Activated CD4-positive, alpha-beta T cell treated with anti-CD3 and anti-CD28 coated beads, Interleukin-2, amount 50 U/mL, for 1 hour (primary cell): ENCODE measurements at places on chromosomes 6 and 20.

- DNase-seq: peak; percentile 42
Observed at GRCh38 chr6:166512567-166512966, 73.9 kb downstream of the RAMACL start.

GRCh38 chr20:7695051-7695495 is 245.2 kb downstream of the HAO1 start:
- no peak for DNase-seq

GRCh38 chr20:20489054-20489453 is 121.2 kb downstream of the INSM1 start:
- no peak for DNase-seq

DNA sequence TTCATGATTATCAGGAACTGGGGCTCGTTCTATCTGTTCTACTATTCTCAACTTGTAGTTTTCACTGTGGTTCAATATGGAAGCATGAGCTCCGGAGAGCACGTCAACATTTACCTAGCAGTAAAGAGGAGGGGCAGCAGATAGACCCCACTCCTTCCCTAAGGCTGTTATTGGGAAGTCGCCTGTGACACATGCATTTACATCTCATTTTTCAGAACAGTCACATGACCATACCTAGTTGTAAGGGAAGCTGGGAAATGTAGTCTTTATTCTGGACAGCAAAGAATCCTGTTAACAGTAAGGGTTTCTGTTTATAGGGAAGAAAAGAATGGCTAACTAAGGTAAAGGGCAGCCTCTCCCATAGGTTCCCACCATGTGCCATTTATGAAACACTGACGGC is 158.3 kb downstream of the ZFP64 start:
- DNase-seq: no peak

DNA sequence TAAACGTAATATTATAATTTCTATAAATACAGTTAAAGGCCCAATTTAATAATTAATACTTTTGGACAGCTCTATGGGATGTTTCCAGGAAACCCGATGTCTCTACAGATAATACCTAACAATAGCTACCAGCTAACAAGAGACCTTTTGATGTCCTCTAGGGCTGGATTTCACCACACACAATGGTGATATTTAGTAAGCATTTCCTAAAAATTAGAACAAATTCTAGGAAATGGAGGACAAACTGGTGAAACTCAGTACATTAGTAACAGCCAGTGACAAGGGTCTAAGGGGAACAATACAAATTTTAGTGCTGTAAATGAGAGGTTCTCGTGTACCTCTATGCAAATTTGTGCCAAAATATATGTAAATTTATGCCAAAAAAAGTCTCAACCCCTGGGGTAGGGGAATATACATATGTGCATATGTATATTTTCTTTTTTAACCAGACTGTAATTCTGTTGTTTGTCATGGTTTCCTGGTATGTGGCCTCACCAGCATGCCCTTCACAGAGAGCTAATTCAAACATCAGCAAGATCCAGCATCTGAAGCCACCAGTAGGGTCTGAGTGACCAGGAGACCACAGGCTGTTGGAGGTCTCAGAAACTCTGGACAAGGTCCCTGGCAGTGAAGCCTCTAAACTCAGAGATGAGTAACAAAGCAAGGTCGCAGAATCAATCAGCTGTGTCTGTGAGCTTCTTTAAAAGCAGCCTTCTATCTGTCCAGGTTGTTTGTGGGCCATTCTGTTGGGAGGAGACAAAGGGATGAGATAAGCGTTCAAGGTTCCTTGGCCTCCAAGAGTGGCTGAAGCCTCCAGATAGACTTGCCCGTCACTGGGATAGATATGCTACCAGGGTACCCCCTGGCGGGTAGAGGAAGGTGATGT is 235.1 kb upstream of the RREB1 start:
- no peak for DNase-seq

- DNase-seq: no peak
Observed at GRCh38 chr6:98286620-98287019, 547.8 kb upstream of the POU3F2 start.

DNA sequence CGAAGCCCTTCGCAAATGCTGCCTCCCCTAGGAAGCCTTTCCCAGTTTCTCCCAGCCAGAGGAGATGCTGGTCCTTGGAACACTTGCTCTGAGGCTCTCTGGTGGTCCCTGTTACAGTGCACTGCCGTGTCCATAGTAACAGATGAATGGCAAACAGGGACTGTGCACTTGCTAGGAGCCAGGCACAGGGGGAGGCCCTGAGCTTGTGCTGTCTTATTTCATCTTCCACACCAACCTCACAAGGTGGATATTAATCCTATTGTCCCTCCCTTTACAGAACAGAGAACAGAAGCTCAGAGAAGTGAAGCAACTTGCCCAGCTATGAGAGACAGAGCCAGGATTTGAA is 19.0 kb downstream of the SRC start:
- DNase-seq: no peak

DNA sequence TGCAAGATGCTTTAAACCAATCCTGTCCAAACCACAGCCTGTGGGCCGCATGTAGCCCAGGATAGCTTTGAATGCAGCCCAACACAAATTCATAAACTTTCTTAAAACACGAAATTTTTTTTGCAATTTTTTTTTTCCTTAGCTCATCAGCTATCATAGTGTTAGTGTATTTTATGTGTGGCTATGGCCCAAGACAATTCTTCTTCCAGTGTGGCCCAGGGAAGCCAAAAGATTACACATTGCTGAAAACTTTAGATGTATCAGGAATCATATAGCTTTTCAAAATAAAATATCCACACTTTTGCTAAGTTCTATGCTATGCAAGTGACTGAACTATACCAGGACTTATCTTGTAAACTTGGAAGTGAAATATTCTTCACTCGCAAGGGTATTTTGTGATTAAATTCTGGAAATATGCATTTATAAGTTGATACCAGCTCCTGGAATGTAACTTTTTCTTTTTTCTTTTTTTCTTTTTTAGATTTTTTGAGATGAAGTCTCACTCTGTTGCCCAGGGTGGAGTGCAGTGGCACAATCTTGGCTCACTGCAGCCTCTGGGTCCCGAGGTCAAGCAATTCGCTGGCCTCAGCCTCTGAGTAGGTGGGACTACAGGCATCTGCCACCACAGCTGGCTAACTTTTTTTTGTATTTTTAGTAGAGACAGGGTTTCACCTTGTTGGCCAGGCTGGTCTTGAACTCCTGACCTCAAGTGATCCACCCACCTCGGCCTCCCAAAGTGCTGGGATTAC is 49.8 kb downstream of the MTHFD1L start:
- no peak for DNase-seq

- no peak for DNase-seq
Observed at GRCh38 chr20:16580147-16580546, 6.9 kb upstream of the KIF16B start.

- DNase-seq: no peak
Observed at GRCh38 chr6:37628611-37629320, 68.9 kb downstream of the MDGA1 start.

- DNase-seq: no peak
Observed at GRCh38 chr6:111462770-111463391, 20.1 kb downstream of the REV3L start.

GRCh38 chr6:36924131-36924530 is 30.4 kb upstream of the PI16 start:
- DNase-seq: no peak

- no peak for DNase-seq
Observed at GRCh38 chr20:61516346-61517208, 264.5 kb downstream of the CDH4 start.

DNA sequence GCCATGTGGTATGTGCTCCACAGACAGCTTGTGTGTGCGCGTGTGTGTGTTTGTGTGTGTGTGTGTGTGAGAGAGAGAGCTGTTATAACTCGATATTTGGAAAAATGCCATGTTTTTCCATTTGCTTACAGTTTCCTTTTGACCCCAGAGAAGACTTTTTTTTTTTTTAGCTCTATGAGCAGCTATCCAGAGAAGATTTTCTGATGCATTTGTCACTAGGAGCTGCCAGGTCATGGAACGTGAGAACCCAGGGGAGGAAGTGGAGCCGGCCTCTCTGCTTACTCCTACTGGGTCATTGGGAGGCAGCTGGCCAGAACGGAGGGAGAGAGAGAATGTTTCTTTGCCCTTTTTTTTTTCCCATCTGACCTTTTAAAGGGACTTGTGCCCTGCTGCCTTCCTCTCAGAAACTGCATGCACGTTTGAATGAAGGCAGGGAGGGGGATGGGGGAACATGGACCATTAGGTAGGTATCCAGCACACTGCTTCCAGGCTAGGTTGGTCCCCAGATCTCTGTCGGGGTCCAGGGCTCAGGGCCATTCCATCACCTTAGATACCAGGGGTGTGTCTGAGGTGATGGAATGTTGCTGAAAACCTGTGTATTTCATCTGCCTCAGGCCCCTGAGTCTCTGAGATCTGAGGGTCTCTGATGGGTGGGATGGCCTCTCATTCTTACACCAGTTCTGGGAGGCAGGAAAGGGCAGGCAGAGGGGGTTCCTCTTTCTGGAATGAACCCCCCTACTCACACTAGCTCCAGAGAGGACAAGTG is 11.2 kb upstream of the MRPS18A start:
- no peak for DNase-seq

GRCh38 chr6:44222486-44223318 is 693 bp upstream of the SLC29A1 start:
- DNase-seq: no peak

- no peak for DNase-seq
Observed at GRCh38 chr6:135557582-135557981, 60.0 kb upstream of the AHI1 start.

GRCh38 chr6:66103354-66103753 is 396.3 kb upstream of the EYS start:
- DNase-seq: no peak

DNA sequence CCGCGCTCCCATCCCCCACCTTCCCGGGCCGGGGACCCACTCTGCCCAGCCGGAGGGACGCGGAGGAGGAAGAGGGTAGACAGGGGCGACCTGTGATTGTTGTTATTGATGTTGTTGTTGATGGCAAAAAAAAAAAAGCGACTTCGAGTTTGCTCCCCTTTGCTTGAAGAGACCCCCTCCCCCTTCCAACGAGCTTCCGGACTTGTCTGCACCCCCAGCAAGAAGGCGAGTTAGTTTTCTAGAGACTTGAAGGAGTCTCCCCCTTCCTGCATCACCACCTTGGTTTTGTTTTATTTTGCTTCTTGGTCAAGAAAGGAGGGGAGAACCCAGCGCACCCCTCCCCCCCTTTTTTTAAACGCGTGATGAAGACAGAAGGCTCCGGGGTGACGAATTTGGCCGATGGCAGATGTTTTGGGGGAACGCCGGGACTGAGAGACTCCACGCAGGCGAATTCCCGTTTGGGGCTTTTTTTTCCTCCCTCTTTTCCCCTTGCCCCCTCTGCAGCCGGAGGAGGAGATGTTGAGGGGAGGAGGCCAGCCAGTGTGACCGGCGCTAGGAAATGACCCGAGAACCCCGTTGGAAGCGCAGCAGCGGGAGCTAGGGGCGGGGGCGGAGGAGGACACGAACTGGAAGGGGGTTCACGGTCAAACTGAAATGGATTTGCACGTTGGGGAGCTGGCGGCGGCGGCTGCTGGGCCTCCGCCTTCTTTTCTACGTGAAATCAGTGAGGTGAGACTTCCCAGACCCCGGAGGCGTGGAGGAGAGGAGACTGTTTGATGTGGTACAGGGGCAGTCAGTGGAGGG is 2.8 kb downstream of the SOX4 start:
- no peak for DNase-seq

- no peak for DNase-seq
Observed at GRCh38 chr6:80969439-80969838, 783.0 kb downstream of the TENT5A start.

DNA sequence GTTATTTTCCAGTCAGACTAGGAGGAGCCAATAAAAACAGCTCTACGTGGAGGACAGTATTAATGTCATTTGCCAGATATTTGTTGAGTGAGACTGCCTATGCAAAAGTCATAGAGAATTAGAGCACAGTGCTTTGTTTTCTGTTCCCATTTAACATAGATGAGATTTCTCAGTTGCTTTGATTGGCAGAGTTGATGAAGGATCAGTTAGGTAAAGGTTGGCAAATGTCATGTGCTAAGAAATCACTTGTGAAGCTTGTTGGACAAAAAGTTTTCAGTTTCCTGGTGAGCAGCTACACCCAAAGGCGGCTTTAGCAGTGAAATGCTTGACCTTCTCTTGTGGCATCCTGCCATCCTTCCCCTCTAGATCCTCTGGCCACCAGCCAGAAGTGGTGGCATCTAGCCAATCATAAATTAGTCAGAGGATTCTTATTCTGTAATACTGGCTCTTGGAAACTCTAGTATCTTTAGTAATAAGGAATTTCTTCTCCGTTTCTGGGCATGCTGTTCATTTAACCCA is 37.0 kb downstream of the BCKDHB start:
- DNase-seq: no peak

DNA sequence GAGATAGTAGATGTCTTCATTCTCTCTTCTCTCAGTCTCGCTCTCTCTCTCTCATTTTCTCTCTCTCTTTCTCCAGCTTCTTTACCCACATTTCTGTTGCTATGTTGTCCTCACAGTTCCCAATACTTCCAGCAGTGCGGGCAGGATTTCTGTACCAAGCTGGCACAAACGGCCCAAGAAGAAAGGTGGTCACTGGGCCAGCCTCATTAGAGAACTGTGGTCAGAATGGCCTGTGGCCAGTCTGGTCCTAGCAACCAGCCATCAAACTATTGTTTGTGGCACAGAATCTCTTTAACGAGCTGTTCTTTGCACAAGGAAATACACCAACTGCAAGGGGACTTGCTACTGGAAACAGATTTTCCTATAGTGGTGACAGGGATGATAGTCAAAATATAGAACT is 81.3 kb downstream of the SEL1L2 start:
- no peak for DNase-seq

GRCh38 chr6:97077380-97077779 is 152.9 kb downstream of the KLHL32 start:
- DNase-seq: no peak

GRCh38 chr20:18005170-18005989 is 36.6 kb downstream of the MGME1 start:
- no peak for DNase-seq

- DNase-seq: no peak
Observed at GRCh38 chr6:111377558-111378120, 105.4 kb downstream of the REV3L start.

DNA sequence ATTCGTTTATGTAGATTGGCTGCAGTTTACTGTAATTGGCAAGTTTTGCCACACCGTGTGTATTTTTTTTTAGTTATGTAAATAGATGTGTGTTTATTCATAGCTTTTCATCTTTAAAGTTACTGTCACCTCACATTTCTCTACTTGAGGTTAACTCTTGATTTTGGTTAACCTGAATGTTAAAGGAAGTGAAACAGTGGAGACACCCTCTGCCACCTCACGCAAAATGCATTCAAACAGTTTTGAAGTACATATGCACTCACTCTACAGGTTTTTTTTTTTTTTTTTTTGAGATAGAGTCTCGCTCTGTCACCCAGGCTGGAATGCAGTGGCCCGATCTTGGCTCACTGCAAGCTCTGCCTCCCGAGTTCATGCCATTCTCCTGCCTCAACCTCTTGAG is 17.7 kb downstream of the OR2A4 start:
- no peak for DNase-seq

GRCh38 chr6:119360262-119360915 is 10.8 kb upstream of the MAN1A1 start:
- no peak for DNase-seq
